ENCODE measurements at places on chromosomes 6 and 20. TPM values are rescaled to one million over a fixed set of nuclear protein-coding genes. Genes with fewer than 3 reads are reported as not detected.

The FILIP1 gene
- 22.9 TPM for total RNA-seq

The VARS1 gene
- total RNA-seq: 49.7 TPM

The ORC3 gene
- total RNA-seq: 15.9 TPM

The DEFB127 gene
- not detected for total RNA-seq

Measured in mucosa of gallbladder (tissue), 1 donor.